ENCODE measurements at places on chromosomes 7 and 10.
A peak's percentile ranks its signal among the peaks of the same experiment; 100 is the strongest.

DNA sequence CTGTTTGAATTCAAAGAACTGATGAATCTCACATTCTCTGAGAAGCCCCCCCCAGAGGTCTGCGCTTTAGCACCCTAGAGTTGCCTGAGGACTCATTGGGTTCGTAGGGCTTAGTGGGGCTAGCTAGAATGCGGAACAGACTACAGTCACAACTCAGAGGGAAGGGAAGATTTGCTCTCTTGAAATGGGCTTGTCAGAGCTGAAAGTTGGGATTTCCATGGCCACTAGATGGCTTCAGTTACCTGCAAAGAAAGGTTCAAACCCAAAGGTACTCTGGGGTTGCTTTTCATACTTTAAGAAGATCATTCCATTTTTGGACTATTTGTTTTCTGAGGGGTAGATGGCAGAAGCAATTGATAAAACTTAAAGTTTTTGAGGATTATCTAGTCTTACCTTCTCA, 205.0 kb downstream of the BBS9 start:
- DNase-seq = peak; percentile 2

- no peak for DNase-seq
These were observed 56.4 kb upstream of the DKK1 start for GRCh38 chr10:52257692-52258075.

DNA sequence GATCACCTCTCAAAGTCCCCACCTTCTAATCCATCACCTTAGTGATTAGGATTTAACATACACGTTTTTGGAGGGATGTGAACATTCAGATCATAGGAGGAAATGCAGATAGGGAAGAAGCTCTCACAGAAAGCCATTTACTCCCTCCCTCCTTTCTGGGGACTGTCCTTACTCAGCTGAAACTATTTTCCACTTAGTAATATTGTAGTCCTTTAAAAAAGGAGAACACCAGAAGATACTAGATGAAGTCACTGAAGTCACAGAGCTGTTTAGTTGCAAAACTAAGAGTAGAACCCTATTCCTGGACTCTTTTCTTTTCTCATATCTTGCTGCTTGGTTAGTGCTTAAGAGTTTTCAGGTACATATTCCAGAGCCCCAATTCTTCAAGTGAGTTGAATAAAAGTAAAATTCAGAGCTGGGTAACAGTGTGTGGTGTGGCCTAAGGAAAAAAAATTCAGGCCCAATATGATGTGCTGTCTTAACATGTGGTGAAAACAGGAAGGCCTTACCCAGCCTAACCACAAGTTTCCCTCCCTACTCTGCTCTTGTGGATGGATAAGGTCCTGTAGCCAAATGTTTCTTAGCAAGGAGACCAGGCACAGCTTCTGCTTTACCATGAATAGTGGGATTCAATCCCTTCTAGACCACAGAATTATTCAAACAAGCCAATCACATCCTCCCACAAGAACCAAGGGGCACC, 135.7 kb downstream of the INHBA start:
- DNase-seq = no peak

DNA sequence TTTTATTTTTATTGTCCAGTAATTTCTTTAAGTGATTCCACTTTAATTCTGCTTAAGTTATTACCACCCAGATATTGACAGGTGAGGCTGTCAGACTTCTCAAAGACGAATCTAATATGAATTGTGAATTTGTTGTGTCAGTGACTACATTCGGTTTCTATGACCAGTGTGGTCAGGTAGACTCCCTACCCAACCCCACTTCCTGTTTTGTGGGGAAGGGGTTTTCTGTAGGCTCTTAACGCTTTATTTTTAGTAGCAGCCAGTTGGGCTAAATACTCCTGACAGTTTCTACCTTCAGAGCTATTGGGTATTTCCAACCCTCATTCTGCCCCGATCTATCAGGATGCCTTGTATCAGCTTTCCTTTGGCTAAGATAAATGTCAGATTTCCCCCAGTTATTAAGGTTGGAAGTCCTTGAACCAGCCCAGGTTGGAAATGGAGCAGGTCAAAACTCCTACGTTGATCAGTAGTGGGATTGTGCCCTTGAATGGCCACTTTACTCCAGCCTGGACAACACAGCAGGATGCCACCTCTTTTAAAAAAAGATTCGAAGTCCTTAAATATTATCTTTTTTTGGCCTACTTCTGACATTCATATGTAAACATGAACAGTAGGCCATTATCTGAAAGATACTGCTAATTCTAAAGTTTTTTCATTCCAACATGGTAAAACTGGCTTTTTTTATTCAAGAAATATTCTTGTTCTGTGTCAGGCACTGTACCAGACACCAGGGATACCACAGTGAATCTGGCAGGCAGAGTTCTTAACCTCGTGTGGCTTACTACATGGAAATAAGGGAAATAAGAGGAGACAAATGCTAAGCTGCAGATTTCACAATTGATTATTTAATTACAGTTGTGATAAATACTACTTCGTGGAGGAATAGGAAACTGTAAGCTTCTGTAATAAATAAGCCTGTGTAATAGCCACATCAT, 133.3 kb upstream of the SAMD8 start:
- no peak for DNase-seq

DNA sequence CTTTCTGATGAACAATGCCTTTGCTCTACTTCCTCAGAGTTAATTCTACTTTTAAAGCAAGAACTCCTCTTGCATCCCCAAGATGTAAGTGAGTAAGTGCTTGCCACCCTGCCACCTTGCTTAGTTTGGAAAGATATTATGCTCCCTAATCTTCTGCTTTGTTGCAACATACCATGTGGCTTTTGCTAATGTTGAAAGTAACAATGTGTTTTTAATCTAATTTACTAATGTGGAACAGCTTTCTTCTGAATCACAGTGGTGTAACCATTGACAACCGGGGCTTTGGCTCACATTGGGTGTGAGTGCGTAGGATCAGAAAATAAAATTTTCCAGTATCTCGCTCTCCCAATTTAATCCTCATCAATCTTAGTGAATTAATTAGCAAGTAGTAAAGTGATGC, 254.1 kb upstream of the PTER start:
- DNase-seq = no peak

- DNase-seq = peak; percentile 5
These were observed 59.7 kb upstream of the RAB11FIP2 start for GRCh38 chr10:118106426-118106825.

DNA sequence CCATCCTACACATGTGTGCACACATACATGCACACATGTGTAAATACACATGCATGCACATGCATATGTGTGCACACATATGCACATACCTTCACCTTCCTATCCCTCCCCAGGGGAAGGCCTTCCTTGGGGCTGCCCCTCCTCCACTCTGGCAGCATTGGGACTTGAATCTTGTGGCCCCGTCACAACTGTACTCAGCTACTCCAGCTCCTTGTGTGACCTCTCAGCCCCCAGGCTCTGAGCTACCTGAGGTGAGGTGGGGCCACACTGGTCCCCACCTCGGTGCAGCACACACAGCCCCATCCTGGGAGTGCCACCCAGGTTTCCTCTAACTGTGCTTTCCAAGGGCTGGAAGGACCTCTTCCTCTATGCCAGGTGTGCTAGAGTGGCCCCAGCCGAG, 116.0 kb downstream of the LHPP start:
- no peak for DNase-seq

DNA sequence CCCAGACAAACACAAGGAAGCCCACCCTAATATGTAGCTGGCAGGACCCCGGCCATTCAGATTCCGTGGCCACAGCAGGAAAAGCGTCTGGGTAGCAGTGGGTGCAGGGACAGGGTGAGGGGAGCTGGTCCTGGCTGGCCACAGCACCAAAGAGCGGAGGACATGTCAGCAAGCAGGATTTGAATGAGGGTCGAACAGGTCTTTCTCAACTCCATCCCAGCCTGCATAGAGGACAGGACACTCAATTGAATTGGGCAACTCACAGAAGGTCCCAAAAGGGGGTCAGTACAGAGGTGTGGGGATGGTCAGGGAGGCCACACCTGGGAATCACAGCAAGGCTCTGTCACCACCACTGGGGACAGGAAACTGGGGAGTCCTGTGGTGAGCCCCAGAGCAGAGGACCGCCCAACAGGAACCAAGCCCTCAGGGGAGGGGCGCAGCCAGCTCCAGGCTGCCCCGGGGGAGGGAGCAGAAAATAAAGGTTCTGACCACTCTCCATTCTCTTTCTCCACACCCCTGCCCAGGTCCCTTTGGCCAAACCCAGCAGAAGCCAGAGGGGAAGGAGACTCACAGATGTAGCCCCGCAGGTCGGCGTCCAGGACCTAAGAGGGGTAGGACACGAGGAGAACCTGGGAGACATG, 108.7 kb upstream of the PPP2R2D start:
- DNase-seq = no peak

DNA sequence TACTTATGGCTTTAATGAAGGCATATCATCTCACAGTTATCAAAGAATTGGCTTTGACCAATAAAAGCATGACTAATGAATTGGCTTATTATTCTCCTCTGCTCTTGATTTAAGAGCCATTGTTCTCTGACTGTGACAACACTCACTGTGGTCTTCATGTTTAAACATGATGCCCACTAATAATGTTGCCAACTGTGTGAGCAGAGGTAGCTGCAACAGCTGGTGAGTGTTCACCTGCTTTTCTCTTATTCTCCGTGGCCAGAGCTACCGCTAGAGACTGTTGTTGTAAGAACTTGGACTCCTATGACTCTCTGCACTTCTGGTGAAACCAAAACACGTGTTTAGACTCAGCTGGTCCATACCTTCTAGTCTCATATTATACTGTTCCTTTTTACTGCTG, 335.9 kb downstream of the XPNPEP1 start:
- no peak for DNase-seq

GRCh38 chr7:4738711-4739527, 36.5 kb upstream of the AP5Z1 start:
- DNase-seq = peak; percentile 90

DNA sequence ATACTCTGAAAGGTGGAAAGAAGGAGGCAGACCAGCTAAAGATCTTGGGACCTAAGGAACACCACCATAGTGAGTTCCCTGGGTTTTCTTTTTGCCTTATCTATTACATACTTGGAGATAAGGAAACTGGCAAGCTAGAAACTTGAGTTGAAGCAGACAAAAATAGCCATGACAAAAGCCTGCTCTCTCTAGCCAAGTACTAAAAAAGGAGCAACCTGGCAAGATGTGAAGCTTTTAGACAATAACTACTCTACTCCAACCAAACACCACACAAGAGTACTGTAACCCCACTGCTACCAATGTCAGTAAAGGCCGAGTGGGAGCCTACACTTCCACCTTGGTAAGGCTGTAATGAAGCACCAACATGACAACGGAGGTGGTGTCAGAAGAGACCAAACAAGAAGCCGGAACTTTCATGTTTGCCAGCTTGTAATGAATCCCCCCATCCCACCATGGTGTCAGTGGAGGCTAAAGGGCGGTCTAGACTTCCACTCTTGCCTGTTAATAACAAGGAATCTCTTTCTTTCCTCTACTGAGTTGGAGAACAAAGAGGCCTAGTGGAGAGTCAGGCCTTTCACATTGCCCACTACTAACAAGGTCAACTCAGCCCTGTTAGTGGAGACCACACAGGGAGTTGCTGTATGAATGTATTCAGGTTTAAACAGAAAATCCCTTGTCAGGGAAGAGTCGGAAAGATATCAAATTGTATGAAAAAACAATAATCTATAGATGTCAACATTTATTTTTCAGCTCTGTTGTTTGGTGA, 55.8 kb upstream of the DYNC1I1 start:
- DNase-seq = no peak

- DNase-seq = no peak
These were observed 326.0 kb downstream of the DGKB start for GRCh38 chr7:14576578-14576977.

DNA sequence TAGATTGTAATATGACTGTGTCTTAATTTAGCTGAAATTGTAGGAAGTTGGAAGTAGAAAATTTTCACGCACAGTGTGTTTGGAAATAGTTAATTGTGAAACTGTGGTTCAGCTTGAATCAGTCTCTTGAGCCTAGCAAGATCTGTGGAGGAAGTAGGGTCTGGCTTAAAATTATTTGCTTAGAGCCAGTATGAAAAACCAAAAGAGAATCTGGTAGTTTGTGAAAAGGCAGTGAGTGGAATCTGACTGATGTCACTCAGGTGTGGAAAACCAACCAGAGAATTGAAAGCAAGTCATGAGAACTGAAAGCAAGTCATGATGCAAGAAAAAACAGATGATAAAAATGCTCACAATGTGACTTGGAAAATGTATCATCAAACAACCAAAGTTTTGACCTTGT, 11.5 kb downstream of the LIPJ start:
- DNase-seq = no peak

GRCh38 chr10:34489973-34490745, 324.9 kb downstream of the PARD3 start:
- peak; percentile 82 for DNase-seq

- DNase-seq = no peak
These were observed 498.0 kb upstream of the ZMIZ1 start for GRCh38 chr10:78570633-78571235.

GRCh38 chr10:44974628-44975430, 3.8 kb downstream of the DEPP1 start:
- DNase-seq = peak; percentile 29

DNA sequence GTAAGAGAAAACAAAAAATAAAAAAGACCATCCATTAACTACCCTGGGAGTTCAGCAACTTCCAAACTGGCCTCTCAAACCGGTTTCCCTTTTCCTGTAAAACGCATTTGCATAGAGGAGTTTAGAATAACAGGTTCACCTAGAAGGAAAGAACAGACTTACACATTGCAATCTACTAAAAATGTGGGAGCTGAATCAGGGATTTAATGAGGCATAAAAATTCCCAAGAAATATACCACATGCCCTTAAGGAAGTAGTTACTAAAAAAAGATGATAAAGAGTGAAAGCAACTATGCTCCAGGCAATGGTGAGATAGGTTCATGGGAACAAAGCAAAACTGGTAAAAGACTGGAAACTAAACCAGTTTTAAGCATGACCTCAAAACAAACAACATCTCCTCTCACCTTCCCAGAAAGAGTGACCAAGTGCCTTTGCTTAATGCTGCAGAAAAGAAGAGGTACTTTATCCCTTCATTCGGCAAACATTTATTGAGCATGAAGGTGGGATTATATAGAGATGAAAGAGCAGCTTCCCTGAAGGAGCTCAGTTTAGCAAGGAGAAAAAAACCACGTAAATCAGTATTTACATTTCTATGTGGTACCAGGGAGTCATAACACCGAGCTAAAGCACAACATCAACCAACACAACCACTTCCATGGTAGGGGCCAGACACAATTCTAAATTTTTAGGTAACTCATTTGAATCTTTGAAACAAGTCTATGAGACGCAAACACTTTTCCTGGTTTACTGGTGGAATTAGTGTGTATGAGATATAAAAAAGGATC, 152.8 kb downstream of the SGMS1 start:
- DNase-seq = peak; percentile 86

DNA sequence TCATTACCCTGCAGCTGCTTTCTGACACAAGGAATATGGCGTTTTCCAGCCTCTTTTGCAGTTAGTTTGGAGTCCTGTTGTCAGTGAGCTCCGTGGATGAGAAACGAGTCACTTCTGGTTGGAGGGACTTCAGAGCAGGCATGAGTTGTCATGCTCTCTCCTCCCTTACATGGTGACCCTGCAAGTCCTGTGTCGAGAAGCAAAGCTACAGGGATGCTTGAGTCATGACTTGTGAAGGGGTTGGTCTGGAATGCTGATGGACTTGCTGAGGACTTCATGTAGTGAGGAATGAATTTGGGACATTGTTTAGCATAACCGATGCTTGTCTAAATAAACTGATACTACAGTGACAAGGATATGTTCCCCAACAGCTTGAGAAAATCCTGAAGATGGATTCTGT, 108.8 kb downstream of the ADCYAP1R1 start:
- DNase-seq = no peak

- no peak for DNase-seq
These were observed 488.3 kb upstream of the ADARB2 start for GRCh38 chr10:2225609-2226008.

Measured in astrocyte (in vitro differentiated cells and primary cell).